Breast epithelium (tissue), 4 donors: ENCODE measurements at places on chromosomes 2 and 18.

DNA sequence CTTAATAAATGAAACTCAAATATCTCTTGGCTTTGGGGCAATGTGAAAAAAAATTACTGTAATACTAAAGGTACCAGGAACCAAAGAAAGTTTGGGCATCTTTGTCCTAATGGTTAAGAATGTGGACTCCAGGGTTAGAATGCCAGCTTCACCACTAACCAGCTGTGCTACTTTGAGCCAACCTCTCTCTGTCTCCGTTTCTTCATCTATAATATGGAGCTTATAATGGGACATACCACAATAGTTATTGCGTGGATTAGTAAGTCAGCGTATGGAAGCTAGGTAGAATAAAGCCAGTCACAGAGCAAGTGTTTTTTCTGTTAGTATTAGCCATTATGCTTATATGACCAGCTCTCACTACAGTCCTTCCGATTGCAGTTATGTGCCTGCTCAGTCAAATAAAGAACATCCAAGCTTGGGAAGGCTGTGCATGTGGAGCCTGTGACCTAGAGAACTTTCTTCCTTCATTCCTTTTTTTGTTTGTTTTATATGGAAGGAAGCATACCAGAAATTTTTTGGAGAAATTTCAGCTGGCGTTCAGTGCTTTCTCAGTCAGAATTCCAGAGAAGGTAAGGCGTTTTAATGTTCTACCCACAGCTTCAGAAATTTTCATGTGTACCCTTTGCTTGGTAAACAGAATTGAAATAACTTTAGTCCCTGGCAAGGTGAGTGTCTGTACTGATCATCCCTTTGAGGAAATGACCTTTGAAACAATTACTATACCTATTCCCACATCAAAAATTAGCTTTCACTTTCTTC, 114.0 kb upstream of the RND3 start:
- no peak for DNase-seq

- DNase-seq = no peak
These were observed 91.6 kb downstream of the FAM161A start for GRCh38 chr2:61762292-61762691.

DNA sequence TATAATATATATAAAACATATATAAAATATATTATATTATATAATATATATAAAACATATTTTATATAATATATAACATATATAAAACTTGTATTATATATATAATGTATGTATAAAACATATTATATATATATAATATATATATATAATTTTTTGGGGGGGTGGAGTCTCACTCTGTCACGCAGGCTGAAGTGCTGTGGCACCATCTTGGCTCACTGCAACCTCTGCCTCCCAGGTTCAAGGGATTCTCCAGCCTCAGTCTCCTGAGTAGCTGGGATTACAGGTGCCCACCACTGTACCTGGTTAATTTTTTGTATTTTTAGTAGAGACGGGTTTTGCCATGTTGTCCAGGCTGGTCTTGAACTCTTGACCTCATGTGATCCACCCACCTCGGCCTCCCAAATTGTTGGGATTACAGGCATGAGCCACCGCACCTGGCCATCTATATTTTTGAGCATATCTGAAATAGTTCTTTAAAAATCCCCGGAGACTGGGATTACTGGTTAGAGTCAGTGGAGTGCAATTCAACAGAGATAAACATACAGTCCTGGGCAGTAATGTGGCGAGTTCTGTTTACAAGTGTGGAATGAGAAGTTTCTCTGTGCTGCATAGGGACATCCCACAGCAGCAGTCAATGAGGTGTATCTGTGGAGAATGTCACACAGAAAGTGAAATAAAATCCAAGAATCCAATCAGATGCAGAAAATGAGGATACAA, 208.4 kb downstream of the MYCN start:
- DNase-seq = no peak

GRCh38 chr2:180699657-180700361, 280.6 kb upstream of the UBE2E3 start:
- DNase-seq = no peak

DNA sequence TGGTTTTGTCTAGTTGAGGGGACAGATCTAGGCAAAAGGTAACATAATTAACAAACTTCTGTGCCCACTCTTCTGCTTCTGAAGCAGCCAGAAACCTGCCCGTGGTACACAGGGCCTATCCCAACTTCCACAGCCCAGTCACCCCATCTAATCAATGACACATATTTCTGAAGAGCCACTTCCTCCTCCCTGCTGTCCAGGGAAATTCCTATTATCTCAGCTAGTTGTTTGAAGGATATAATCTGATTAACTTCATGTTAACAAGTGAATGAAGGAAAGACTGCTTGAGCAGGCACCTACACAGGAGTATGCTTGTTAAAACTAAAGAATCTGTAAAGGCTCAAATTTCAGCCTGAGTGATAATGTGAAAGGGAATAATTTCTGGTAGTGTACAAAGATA, 61.4 kb downstream of the CCDC148 start:
- no peak for DNase-seq
